Muscle of leg (tissue), 16 donors: ENCODE measurements at places on chromosomes 7 and 10. TPM values are rescaled to one million over a fixed set of nuclear protein-coding genes. Genes with fewer than 3 reads are reported as not detected.

The CAMK2B gene
- 5.9 TPM for total RNA-seq

- DNase-seq, result no peak
These were observed 6.3 kb upstream of the CSGALNACT2 start for GRCh38 chr10:43131906-43132305.

DNA sequence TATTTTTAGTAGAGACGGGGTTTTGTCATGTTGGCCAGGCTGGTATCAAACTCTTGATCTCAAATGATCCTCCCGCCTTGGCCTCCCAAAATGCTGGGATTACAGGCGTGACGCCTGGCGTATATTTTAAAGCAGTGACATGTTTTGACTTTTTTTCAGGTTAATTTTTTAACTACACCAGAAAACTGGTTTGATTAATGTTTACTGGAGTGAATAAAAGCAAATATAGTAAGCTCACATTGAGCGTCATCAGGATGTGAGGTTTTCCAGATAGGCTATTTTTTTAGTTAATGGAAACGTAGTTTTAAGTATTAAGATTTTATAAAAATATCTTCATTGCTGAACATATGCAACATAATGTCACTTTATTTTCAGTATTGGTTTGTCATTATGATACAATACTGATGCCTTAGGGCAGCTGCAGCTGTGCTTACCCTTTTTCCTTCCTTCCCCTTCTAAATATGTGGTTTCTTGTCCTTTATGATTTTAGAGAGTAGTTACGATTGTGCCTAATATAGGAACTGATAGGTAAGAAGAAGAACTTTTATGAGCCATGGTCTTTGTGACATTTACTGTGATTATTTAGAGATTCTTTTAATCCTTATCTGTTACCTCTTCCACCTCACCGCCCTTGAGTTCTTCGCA lies 37.3 kb downstream of the TMEM60 start:
- DNase-seq, result no peak

GRCh38 chr10:60870416-60870728 lies 73.6 kb downstream of the RHOBTB1 start:
- no peak for DNase-seq
